ENCODE measurements at places on chromosomes 7 and 10.
A peak's percentile ranks its signal among the peaks of the same experiment; 100 is the strongest.

GRCh38 chr10:48456361-48456804 is 148.5 kb downstream of the ARHGAP22 start:
- no peak for DNase-seq

- peak; percentile 8 for DNase-seq
Measured at GRCh38 chr10:76035206-76036110, 604.0 kb downstream of the LRMDA start.

DNA sequence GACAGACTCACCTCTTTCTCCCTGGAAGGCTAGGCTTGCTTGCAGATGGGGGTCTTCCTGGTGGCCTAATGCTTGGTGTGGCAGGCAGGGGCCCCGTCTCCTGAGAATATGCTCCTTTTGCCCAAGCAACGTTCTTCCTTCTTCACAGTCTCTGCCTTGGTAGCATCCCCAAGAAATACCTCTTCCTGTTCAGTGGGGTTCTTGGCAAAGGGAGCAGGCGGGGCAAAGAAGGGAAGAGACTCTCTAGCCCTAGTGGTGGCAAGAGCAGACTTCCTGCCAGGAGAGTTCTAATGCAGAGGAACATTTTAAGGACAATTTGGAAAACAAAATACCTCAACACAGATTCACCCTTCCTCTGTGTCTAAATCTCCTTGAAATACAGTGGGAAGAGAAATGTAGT is at the start of gene CLEC5A:
Gene CLEC5A, minus strand, starts transcription at position 179 of the 400 bp plus-strand sequence. CDS start 682 bp downstream, outside the sequence.
- DNase-seq: no peak

DNA sequence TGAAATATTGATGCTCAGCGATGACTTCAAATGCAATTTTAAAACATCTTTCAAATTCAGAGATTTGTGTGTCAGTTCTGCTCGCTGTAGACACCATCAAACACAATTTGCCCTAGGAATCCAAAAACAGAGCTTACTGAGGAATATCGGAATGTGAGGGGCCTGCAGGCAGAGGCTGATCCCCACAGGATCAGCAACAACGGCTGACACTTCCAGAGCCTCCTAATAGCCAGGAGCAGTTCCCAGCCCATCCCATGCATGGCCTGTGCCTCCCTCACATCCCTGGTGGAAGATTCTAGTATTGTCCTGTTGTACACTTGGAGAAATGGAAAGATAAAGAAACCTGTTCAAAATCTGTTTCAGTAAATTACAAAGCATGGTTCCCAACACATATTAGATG is 129.7 kb upstream of the VWC2 start:
- DNase-seq: no peak

DNA sequence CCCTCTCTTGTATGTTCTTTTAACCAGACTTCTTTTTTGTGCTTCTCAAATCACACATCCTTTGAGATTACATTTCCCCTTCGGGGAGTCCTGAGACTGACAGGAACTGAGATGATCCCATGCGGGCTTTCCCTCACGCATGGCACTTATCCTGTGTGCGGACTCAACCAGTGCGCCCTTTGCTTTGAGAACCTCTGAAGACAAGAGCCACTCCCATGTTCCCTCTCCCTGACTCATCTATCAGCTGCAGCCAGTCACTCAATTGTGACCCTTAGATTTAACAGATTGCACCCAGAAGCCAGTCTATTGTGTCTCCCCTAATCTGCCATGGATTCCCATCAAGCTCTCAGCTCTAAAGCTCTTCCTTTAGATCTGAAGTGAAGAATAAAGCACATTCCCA is 353.9 kb upstream of the MEOX2 start:
- no peak for DNase-seq

DNA sequence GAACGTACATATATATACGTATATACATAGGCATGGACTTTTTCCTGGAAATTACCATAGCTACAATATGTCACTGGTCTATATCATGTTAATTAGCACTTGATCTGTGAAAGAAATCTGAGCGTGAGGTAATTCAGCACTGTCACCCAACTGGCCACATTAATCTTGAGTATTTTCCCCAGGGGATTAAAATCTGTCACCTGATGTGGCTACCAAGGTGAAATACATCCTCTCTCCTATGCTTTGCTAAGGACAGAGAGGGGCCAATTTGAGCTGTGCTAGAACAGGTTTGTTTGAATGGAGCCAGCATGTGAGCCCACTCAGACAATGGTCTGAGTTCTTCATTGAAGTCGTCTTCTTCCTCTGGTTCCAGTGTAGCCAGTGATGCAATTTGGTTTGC is 33.3 kb downstream of the CYCS start:
- DNase-seq: no peak

DNA sequence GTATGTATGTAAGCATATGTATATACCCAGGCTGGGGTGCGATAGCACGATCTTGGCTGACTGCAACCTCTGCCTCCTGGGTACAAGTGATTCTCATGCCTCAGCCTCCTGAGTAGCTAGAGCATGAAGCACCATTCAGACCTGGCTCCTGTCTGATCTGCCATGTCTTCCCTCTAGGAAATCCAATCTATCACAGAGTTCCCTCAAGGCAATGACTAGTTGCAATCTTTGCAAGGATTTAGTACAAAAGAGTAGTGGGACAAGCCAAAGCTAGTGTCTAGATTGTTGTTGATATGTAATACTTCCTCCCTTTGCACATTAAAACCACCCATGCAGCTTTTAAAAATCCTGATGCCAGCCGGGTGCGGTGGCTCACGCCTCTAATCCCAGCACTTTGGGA is 60.5 kb upstream of the PRKAR2B start:
- DNase-seq: no peak

- DNase-seq: no peak
Measured at GRCh38 chr7:141748396-141748795, 10.2 kb downstream of the SSBP1 start.

DNA sequence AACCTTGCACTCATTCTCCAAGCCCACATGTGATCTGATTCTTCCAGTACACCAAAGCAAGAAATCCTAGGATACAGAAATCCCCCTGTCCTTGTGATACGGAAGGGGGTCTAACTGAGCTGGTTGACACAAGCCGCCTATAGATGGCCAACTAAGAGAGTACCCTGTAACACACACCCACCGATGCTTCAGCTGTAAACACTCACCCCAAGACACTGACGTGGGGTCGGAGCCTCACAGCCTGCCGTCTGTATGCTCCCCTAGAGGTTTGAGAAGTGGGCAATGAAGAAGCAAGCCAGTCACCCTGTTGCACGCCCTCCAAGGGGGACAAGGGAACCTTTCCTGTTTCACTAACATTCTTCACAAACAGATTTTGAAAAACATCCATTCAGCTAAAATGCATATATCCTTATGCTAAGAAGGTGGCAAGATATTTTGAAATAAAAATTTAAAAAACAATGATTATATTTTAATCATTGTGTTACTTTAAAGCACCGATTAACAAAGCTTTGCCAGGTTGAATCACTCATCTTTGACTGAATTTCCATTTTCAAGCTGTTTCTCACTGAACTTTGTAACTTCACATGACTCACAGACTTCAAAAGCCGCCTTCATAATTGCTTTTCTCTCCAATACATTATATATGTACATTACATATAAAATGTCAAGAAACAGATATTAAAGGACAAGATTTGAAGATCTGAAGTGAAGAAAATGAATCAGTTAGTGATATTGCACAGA is 329.3 kb downstream of the ARL4A start:
- no peak for DNase-seq

DNA sequence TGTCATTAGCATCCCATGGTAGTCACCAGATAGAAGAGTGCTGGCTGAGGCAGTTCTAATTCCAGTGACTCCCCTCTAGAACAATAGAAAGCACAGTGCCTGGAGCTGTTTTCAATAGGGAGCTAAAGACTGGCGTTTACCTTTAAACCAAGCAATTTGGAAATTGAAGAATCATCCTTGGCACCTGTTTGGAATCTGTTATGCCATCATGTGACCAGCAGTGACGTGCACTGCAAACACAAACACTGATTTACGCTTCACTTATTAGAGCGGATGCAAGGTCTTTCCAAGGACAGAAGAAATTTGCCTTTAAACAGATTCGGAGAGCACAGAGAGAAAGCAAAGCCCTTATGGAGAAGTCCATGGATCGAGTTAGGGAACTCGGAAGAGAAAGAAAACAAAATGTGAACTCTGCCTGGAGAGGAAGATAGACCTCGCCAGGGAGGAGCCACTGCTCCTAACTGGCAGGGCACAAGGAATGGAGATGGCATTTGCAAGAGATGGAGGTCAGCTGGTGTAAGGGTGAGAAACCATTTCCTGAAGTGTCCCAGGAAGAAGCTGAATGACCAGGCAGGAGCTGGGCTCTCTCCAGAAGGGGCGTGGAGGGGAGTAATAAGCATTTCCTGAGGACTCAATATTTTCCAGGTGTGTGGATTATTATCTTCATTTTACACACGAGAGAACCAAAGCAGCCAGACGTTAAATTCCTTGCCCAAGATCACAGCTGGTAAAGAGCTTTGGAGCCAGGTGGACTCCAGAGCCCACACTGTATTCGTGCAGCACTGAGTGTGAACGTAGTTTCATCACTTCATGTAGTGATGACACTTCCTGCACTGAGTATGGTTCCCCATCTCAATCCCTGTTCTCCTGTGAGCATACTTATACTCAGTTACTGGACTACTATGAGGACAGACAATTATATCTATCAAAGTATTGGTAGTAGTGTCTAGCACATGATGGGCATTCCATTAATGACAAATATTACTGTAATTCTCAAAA is 97.7 kb downstream of the CUBN start:
- no peak for DNase-seq
